ENCODE measurements at places on chromosomes 12 and 14. TPM values are rescaled to one million over a fixed set of nuclear protein-coding genes. Genes with fewer than 3 reads are reported as not detected.

DNA sequence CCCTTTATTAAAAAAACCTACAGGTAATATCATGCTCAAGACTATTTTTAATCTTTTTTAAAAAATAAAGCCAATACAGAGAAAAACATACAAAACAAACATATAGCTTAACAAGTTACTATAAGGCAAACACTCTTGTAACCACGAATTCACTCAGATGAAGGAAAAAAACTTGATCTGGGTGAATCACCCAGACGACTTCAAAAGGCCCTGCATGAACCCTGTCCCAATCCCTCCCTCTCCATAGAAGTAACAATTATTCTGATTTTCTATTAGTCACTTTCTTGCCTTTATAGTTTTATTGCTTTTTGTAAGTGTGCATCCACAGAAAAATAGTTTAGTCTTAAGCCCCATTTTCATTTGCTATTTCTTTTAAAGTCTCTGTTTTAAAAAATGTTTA is 72.6 kb downstream of the LRP6 start:
- no peak for DNase-seq

LRIG3 gene
- total RNA-seq, result not detected

INHBE gene
- total RNA-seq, result 0.29 TPM

- DNase-seq, result no peak
These were observed 232.9 kb upstream of the CPNE8 start for GRCh38 chr12:39138268-39138667.

DNA sequence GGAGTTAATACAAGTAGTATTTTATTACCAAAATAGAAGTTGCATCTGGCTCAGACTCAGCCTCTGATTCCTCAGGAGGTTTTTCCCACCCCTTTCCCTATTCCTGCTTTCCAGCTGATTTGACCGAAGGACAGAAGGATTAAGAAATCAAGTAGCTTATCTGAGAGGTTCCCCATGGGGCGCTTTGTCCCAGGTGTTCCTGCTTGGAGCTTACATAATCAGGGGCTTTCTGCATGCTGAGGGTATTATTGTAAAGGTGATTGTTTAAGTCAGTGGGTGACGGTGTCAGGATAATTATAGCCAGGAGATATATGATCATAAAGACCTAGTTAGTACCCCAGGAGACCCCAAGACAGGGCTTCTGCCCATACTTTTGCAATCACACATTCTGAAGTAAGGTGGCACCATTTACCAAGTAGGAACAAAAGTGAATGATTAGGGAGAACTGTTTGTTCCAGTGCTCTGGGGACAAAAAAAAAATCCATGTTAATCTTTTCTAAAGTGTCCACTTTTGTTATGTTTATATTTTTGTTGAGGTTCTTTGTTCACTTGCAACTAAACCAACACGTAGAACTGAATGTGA is 921.3 kb downstream of the NRXN3 start:
- no peak for DNase-seq

DNA sequence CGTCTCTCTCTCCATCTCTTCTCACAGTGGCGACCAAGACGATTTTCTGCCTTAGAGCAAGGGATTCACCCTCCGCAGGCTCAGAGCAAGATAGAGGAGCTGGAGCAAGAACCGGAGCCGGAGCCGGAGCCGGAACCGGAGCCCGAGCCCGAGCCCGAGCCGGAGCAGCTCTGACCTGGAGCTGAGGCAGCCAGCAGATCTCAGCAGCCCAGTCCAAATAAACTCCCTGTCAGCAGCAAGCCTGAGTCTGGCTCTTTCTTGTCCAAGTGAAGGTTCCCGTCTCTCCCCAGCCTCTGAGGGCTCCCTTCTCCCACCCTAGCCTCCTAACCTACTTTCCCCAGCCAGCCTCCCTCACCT is 5.9 kb downstream of the LAG3 start:
- DNase-seq, result no peak

DNA sequence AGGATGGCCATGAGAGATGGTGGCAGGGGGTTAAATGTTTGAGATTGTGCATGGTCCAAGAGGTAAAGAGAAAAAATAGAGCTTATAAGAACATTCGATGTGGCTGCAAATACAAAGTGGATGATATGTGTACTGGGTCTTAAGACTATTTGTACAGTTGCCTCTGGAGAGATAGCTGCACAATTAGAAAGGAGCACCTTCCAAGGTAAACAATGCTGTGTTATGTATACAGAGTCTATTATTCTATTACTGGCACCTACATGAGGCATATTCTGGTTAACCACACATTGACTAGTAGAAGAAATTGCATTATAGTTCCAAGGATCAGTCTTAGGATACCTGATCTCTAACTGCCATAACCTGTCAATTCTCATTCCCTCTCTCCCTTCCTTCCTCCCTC is 238.0 kb upstream of the FOXN3 start:
- DNase-seq, result no peak

DNA sequence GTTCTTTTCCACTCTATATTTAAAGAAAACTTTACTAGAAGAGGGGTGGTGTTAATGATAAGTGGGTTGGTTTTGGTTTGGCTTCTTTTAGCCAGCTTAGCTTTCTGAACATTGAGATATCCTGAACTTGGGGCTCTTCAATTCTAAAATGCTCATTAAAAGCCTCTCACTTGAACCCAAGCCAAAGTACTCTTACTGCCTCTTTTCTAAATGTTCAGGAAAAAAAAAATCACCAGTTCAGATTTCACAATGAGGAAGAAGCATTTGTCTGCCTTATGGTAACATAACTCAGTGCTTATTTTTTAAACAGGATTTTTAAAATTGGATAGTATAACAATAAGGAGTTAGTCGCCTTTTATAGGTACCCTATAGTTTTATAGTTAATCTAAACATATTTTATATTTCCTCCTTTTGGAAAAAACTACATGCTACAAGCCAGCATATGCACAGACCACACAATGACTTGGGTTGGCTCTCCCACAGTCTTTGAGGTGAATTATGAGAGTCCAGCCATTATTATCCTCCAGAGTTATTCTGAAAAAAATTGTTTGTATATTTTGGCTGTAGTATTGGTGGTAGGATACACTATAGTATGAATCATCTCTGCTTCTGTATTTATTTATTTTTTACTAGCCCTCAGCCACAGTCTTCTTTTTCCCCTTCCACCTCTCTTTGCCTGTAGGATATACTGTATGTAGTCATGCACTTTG is 195.5 kb upstream of the TMPO start:
- no peak for DNase-seq

- DNase-seq, result no peak
These were observed 6.6 kb downstream of the PPHLN1 start for GRCh38 chr12:42332301-42333285.

- DNase-seq, result no peak
These were observed 12.4 kb downstream of the TBC1D30 start for GRCh38 chr12:64836856-64837255.

DNA sequence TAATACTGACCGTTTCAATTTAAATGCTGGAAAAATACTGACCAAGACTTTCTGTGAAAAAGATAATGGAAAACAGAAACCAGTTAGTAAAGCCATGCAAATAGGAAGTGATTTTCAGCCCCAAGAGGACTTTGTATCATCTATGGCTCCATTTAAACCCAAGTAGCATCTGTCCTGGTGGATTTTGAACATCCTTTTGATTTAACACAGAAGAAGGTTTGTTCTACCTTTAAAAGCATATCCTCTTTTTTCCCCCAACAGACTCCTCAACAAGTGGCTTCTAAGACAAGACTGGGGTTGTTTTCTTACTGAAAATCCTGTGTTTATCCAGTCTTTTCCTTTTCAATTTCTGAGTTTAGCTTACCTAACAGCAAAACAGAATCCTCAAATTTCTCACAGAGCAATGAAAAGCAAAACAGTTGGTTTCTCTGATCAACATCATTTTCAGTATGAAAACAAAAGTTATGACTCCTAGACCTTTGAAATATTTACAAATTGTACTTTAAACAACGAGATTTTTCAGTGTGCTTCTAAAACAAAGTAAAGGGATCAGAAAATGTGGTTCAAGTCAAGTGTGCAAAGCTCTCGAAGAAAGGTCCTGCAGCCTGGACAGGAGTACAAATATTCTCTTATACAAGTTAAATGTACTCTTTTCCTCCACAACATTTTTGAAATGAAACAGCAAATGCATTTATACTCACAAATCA is 2.9 kb downstream of the PHLDA1 start:
- DNase-seq, result no peak

- DNase-seq, result no peak
These were observed 13.0 kb downstream of the TOMM20L start for GRCh38 chr14:58408681-58409215.

DNA sequence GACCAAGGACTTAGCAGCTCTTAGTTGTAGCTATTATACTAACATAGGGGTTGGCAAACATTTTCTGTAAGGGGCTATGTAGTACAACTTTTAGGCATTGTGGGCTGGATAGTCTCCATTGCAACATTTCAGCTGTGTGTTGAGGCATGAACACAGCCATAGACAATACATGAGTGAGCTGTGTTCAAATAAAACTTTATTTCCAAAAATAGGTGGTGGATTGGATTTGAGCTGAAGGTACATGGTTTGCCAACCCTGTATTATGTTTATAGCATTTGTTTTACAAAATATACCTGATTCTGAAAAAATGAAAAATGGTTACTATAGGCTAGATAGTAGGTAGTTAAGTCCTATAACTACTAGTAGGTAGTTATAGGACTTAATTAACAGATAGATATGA is 40.5 kb downstream of the ETNK1 start:
- no peak for DNase-seq

GRCh38 chr12:3920351-3921150 is 47.4 kb upstream of the PARP11 start:
- no peak for DNase-seq

LIMA1 gene
- 6.7 TPM for total RNA-seq

DNA sequence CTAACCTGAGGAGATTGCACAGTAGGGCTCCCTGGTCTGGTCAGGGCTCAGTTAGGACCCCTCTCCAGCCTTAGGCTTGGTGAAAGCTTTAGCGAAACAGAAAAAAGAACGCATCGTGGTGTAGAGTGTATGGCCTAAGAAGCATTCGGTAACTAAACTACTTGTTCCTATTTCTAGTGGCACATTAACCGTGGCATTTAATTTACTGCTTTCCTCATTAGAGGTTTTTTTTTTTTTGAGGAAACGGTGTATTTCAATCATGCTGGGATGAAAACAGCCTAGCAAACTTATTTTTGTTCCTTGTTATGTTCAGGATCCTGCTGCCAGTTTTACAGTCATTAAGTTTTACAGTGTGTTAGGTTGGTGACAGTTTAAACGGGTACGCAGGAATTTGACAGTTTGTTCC is 518 bp upstream of the OSBPL8 start:
- no peak for DNase-seq

GRCh38 chr12:12024911-12025682 is 45.6 kb upstream of the BCL2L14 start:
- no peak for DNase-seq

Data from activated B cell treated with CpG ODN at 0.5 μM for 24 hours (primary cell).